ENCODE measurements at places on chromosomes 1 and 21.

DNA sequence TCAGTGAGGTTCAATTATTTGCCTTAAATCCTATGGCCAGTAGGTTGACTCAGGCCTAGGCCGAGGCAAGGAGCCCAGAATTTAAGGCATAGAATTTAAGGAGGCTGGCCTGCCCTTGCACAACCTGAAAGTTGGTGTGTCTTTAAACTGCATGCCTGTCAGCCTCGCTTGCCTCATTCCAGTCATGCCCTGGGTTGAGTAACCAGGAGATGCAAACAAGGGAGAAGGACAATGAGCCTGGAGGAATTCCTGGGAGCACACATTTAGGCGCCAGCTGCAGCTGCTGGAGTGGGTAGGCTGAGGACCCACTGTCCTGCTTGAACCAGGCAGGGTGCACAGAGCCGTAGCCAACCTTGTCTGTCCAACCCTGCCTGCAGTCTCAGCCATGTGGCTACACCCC lies 11.7 kb downstream of the CD2 start:
- DNase-seq: no peak

- DNase-seq: no peak
Observed at GRCh38 chr1:238061967-238062613, 171.4 kb upstream of the ZP4 start.

- DNase-seq: no peak
Observed at GRCh38 chr1:239383714-239384113, 2.7 kb upstream of the CHRM3 start.

- no peak for DNase-seq
Observed at GRCh38 chr21:32101277-32101676, 177.6 kb downstream of the MIS18A start.

GRCh38 chr1:67664048-67664447 lies 21.0 kb upstream of the GADD45A start:
- no peak for DNase-seq

- no peak for DNase-seq
Observed at GRCh38 chr21:38804789-38805327, 871 bp upstream of the ETS2 start.

DNA sequence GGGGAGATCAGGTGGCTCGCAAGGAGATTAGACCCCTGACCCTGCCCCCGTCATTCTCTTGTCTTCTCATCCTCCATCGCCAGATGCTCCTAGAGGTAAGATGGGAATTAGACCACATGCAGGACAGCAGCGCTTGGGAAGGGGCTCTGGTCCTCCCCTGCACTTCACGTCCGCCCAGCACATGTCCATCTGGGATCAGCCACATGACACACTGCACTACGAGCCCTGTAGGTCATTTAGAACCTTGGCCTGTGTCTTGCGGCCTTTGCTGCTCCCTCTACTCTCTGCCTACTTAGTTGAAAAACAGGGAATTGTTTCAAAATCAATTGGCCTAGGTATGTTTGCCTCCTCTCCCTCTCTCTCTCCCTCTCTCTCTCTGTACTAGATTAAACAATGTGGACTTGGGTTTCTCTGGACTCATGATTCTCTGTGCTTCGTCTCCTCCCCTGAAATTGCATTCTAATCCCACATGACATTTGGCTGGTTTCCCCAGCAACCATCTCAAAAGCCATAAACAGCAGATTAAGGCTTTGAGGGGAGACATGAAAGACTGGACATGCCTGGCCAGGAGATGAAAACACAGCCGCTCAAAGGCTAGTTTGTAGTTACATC lies 3.8 kb upstream of the NCMAP start:
- no peak for DNase-seq

DNA sequence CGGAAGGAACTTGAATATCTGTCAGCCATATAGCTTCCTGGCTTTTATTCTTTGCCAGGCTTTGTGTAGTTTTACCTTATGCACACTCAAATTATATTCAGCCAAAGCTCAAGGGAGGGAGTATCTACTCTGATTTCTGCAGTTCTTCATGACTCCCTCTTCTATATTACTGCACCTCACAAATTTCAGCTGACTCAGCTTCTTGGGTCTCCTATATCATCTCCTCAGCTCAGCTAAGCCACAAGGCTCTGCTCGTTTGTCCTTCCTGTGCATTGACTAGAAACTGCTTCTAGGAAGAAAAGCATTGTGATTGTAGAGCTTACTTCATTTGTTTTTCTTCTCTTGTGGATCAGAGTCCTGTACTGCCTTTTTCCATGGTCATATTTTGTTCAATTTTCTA lies 37.4 kb downstream of the BTBD8 start:
- DNase-seq: no peak

- no peak for DNase-seq
Observed at GRCh38 chr21:36846631-36847030, 119.8 kb downstream of the HLCS start.

GRCh38 chr1:101959456-101959855 lies 37.3 kb downstream of the OLFM3 start:
- no peak for DNase-seq

DNA sequence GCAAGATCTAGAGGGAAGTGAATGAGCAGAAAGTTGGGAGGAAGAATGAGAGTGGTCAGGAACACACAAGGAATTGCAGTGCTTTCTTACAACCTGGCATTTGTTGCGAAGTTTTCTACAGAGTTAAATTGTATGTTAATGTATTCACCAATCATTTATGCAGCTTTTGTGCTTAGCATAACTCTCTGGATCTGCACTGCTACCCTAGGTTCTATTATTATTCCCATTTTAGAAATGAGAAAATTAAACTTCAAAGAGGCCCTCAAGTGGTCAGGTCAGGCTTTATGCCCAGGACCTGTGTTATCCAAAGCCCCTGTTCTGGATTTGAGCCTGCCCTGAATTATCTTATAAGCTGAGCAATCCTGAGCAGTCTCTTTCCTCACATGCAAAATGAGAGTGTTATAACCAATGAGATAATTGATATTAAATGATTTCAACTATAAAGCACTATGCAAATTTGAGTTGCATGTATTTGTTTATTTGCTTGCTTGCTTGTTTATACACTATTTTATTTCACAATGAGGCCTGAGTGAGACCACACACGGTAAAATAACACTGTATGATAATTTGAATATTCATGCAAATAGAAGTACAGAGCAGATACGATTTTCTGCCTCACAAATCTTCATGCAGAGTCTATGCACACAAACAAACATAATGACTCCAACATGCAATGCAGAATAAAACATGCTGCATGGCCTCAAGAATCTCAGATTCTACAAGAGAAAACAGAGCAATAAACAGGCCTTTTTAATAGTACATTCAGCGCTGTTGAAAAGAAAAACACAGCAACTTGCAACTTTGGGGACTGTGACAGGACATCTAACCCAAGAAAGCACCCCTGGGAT lies 323.0 kb downstream of the PLPP3 start:
- DNase-seq: no peak

- no peak for DNase-seq
Observed at GRCh38 chr1:162568802-162569201, 7.3 kb downstream of the UAP1 start.

GRCh38 chr1:241495741-241496140 lies 23.8 kb downstream of the FH start:
- DNase-seq: no peak

GRCh38 chr1:53051676-53052075 lies 10.3 kb upstream of the PODN start:
- no peak for DNase-seq

GRCh38 chr1:199590708-199591107 lies 436.8 kb upstream of the NR5A2 start:
- no peak for DNase-seq

DNA sequence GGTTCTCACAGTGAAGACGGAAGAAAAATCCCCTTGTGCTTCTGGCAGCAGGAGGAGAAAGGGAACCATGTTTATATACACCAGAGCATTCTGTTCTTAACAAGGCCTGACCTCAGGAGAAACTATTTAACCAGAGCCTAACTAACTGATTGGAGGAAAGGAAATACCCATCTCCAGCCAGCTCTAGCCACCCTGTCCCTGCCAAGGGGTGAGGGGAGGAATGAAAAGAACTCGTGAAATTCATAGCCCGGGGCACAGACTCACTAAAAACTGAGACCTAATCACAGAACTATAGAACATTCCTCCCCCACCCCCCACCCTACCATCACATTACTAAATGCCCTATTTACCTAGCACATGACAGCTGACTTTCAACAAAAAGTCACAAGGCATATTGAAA lies 65.0 kb downstream of the KCNH1 start:
- DNase-seq: no peak

DNA sequence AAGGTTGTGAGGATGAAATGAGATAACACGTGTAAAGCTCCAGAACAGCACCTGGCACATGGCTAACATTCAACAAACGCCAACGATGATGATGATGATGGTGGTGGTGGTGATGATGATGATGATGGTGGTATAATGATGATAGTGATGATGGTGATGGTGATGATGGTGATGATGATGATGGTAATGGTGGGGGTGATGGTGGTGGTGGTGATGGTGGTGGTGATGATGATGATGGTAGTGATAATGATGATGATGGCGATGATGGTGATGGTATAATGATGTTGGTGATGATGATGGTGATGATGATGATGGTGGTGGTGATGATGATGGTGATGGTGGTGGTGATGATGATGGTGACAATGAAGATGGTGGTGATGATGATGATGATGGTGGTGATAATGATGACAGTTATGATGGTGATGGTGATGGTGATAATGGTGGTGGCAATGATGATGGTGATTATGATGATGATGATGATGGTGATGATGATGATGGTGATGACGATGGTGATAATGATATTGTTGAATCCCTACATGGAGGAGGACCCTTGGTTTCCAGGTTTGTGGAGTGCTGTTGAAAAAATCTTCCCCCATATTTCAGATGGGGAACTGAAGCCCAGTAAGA lies 54.1 kb downstream of the DMRTA2 start:
- no peak for DNase-seq

DNA sequence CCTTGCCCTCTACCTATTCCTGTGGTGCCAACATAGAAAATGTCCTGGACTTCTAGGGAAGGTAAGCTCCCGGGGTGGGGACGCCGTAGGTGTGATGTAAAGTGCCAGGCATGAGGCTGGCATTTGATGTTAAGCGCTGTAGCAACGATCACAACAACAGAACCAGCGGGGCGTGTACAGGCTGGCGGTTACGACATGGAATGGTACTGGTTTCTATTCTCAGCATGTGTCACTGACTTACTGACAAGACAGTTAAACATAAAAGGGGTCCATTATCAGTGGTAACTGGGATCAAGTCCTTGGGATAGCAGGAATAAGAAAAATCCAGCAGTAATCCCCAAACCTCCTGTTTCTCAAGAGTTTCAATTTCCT lies 58.9 kb downstream of the TGFBR3 start:
- DNase-seq: no peak

DNA sequence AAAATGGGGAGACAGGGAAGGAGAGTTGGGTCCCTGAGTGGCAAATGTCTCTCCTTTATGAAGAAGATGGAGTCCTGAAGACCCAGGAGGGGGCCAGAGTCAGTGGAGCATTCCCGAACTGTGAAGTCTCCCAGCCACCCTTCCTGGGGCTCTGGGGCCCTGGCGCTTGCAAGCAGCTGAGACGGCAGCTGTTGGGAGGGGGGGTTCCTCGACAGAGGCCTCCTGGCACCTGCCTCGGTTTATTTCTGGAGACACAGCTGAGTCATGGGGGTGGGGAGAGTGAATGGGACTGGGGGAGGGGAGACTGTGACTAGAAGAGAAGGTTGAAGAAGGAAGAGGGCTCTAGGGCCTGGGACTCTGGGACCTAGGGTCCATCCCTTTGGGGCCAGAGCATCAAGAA lies 14.0 kb downstream of the NES start:
- DNase-seq: no peak

DNA sequence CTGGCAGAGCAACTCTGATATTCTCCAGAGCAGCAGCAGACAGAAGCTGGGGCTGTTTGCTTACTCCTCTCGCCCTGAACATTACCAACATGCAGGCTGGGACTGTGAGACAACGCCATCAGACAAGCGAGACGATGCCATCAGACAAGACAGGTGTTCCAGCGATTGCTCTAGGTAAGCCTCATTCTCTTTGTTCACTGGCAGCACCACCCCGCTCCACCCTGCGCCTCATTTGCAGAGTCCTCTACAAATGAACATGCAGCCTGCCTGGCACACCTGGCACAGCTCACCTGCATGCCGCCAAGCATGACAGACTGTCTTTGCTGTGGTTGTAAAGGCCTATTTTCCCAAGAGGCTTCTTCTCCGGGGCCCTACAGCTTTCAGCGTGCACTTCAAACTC lies 346.2 kb downstream of the SMYD3 start:
- DNase-seq: no peak

DNA sequence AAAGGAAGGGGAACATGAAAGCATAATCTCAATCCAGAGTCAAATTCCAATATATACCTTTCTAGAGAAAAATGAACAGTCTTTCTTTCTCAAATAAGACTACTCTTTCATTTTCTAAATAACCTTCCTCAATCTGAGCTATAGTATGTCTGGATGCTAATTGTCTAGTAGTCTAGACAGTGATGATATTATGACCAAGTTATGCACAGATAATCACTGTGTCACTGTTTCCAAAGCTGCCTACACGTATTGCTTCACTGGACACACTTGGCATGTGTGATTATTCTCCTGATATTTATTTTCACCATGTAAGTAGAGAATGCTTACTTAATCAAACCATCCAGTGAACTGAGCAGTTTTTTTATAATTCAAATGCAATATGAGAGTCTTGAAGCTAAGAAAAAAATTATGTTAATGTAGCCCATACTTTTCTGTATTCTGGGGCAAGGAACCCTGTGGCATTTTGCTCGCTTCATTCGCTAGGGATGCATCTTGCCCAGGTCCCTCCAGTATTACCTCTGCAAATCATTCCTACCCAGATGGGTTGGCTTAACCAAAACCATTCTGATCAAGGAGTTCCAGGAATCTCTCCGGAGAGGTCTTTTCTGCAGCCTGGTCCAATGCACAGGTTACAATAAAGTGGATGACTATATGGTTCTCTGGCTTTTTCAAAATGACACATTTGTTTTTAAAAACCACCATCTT lies 303.1 kb upstream of the RUNX1 start:
- DNase-seq: no peak

DNA sequence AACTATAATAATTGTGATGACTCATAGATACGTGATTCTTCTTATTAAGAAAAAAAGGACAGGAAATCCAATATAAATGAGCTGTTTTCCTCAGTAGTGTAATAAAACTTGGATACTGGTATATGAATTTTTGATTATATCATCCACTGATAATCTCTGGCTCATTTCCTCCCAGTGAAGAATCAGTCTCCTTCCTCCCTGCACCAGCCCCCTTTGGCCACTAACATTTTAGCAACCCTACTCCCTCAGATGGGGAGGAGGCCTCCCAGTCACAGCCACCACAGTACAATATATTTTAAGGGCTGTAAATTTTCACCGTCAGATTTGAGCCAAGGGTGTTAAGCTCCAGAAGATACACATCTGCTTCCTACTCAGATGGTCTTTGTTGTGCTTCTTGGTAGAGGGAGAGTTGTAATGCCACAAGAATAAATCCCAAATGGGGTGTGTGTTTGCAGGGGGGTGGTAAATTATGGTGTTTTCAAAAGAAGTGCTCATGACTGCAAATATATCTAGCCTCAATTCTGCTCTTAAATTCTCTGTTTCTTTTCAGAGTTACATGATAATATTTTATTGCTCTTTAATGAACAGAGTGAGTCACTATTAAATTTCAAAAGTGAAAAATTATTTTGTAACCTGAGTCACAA lies 153.5 kb downstream of the HLX start:
- no peak for DNase-seq

GRCh38 chr1:218957971-218958370 lies 215.7 kb upstream of the LYPLAL1 start:
- no peak for DNase-seq

- DNase-seq: no peak
Observed at GRCh38 chr1:29272147-29272907, 36.0 kb downstream of the PTPRU start.

GRCh38 chr21:45640001-45640887 lies 3.3 kb upstream of the PCBP3 start:
- peak; percentile 31 for DNase-seq

All from brain pericyte (primary cell).